Head of caudate nucleus (tissue), 42 donors: ENCODE measurements at places on chromosomes 3 and 15.

DNA sequence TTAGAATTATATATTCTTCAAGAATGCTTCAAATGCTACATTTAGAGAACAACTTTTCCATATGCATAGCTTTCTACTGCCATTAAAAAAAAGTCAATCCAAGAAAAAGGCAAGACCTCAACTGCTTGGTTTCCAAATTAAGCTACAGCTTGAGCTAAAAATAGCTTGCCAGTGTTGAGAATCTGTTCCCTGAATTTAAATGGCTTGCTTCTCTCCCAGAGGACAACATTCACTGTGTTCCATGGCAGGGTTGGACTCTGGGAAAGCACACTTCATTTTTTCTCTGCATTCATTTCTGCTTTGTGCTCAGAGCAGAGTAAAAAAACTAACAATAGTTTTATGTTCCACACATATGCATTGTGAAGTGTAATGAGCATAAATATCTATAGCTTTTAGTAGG, 50.3 kb upstream of the ACTL6A start:
- DNase-seq: no peak

- DNase-seq: no peak
These were observed 31.6 kb upstream of the ACAD9 start for GRCh38 chr3:128847666-128848370.

- peak; percentile 48 for DNase-seq
These were observed 5.0 kb downstream of the NUDT16 start for GRCh38 chr3:131386429-131387165.

GRCh38 chr3:74518610-74519009, 95.8 kb downstream of the CNTN3 start:
- DNase-seq: no peak

DNA sequence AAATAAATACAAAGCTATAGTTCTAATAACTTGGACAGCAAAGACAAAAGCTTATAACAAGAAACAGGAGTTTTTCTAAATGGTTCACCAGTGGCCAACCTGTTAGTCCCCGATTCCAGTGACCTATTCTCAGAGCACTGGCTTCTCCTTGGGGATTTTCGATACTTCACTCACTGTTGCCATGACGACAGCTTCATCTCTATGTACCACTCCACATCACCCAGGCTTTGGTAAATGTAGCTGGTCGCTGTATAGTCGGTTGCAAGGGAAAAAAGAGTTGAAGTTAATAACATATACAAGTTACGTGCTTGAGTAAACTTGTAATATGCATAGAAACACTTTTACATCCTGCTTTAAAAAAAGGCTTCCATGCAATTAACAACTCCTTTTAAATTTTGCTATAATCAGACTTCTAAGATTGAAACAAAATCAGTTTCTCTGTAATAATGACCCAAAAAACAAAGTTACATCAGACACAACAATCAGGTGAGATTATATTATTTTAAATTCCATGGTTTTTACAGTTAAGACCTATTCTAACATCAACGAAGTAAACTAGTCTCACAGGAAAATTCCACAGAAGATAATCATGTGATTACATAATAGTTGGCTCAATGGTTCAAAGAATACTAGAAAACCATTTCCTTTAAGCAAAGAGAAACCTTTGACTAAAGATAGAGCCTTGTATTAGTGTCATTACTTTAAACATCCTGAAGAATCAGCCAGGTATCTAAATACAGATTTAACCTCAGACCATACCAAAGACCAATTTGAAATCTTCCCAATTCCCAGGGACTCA, 2.9 kb downstream of the CCNL1 start:
- no peak for DNase-seq

- no peak for DNase-seq
These were observed 197.5 kb upstream of the BCL6 start for GRCh38 chr3:187942658-187943241.

GRCh38 chr3:82802501-82802900, 1041.1 kb upstream of the GBE1 start:
- DNase-seq: no peak

DNA sequence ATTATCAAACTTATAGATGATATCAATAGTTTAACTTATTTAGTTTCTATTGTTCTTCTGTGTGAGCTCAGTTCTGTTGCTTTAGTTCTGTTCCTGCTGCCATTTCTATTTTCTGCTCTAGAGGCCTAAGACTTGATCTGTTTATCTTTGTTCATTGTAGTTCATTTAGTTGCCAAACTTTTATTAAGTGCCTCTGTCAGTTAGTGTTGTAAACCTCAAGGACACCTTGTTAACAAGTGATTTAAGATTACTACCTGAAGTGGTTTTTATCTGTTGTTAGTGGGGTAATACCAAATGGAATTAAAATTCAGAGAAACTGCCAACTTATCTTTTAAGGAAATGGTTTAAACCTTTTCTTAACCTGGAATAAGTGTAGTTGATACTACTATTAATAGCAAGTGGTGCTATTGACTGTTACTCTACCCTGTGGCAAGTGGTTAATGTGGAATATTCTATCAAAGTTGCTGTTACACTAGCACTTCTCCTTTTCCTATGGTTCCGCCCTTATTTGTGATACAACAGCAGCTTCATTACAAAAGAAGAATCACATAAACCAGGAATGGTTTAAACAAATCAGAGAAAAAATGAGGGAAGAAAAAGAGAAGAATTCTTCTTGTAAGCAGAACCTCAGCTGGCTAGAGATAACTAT, 500.6 kb upstream of the GOLIM4 start:
- DNase-seq: no peak

DNA sequence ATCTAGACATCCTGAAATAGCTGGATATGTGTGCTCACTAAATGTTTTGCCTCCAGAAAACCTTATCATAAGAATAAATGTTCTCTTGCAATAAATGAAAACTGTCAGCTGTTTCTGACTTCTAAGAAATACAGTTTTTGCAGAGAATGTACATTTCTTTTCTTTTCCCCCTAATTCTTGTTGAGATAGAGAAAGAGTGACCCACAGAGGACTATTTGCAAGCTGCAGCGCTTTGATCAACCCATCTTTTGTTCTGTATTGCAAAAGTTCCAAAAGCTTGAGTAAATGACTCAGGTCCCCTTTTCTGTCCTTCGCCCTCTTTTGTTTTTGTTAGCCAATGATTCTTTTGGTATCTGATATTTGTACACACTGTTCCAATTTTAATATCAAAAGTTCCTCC, 141.9 kb downstream of the BBX start:
- DNase-seq: no peak

GRCh38 chr3:171055336-171056178, 29.0 kb upstream of the SLC2A2 start:
- no peak for DNase-seq
